ENCODE measurements at places on chromosomes 2 and 18.

GRCh38 chr18:77650799-77651385 is 401.2 kb downstream of the GALR1 start:
- peak; percentile 61 for DNase-seq

- no peak for DNase-seq
These were observed 645.7 kb downstream of the SLC4A3 start for GRCh38 chr2:220273082-220273481.

GRCh38 chr2:64731263-64731643 is 77.5 kb upstream of the SERTAD2 start:
- no peak for DNase-seq

DNA sequence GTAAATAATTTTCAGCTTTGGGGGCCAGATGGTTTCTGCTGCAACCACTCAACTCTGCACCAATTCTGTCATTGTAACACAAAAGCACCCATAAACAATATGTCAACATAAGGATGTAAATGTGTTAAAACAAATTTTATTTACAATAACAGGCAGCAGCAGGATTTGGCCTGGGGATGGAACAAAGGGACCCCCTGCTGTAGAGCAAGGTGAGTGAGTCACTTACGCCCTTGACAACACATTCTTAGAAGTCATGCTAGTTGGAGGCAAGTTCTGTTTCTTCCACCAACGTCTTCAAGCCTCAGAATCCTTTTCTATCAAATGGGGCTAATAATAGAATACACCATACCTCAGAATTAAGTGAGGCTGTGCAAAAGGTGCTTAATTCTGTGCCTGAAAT is 610.2 kb upstream of the SYT4 start:
- no peak for DNase-seq

DNA sequence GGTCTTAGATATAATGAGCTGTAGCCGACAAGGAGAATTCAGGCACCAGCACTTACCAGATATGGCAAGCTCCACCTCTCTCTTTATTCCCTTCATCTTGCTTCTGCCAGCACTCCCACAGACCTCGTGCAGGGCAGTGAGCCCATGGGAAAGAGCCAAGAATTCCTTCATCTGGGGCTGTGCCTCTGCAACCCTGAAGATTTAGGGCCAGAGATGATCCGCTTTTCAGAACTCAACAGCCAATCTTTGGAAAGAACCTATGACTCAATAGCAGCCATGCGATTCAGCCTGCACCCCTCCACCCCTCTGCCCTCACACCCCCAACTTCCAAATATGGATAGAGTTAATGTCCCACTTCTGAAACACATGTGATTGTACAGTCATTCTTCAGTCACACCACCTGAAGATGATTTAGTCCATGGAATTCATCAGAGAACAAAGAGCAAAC is 533.7 kb upstream of the TNP1 start:
- no peak for DNase-seq

DNA sequence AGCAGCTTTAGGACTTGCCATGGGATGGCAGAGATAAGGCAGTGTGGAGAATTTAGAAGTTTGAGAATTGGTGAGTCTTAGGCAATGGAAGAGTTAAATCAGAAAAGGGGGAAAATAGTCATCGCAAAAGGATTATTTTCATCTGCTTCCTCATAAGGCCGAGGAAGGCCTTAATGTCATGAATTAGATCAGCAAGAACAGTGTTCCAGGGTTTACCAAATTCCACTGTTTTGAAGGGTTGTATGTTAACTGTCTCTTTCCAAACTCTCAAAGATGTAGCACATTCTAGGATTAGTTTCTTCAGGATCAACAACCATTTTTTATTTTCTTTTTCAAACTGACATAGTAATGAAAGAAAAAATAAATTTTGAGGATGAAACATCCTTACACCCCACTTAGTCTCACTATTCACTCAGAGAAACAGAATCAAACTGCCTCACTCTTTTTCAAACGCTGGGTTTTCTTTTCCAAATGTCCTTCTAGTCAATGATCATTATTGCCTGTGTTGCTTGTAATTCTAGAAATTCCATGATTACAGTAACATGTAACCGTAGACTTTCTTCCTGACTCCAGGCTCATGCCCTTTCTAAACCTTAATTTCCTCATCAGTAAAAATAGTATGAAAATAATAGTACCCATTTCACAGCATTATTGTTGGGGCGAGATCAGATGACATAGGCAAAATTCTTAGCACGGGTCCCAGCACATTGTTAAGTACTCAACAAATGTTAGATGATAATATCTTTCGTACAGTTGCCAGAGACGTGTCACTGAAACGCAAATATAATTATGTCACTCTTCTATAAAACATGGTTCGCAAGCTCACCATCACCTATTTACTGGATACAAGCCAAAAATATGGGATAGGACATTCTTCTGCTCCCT is 23.6 kb downstream of the ZEB2 start:
- DNase-seq = no peak

DNA sequence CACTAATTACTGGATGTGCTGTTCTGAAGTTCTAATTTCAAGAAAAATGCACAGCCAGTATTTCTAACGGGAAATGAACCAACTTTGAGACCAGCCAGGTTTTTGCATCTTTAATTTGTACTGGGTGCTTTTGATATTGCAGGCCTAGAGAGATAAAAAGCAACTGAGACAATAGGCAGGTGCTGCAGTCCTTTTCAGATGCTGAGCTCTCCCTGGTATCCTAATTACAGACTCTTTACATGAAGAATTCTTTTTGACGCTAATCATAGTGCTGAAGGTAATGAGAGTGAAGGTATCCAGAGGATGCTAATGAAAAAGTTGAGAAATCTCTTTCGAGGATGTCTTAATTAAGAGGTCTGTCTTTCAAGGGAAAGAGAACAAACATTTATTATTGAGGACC is 85.1 kb downstream of the SERPINB8 start:
- DNase-seq = no peak

DNA sequence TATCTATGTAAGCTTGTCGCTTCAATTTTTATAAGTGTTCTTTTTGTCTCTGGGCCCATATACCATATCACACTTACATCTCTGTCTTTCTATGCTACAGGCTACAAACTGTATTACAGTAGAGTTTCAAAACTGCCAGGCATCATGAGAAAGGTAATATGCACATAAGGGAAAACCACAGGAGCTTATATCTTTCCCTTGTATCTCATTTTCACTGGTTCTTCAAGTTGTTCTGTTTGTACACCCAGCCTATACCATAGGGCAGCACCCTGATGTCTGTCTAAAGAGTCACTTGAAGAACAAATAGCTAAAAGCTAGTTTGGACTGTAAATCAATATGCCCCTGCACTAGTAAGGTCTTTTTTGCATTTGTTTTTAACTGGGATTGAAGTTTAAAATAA is 366.7 kb downstream of the FIGN start:
- DNase-seq = no peak

- DNase-seq = no peak
These were observed 9.5 kb downstream of the TMEM237 start for GRCh38 chr2:201633661-201634249.

DNA sequence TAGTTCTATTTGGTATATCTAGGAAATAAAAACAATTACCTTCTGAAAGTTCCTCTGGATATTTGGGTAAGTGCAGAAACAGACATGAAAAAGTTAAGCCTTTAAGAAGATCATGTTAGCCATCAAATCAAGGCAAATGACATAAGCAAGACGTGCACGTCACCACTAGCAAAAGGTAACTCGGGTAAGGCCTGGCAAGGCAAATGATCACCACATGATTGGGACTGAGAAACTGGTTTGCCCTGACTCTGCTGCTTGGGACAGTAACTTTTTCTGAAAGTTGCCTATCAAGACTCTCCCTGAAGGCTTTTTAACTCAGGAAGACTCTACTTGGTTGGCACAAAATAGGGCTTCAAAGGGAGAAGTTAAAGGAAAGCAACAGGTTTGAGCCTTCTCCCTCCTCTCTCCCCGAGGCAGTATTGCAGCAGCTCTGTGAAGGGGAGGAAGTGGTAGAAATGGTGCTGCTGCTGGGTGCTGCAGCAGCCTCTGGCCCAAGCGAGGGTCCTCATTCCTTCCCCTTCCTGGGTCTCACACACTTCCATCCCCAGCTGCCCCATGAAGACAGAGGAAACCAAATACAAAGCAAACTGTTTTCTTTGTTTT is 17.1 kb upstream of the TMEM237 start:
- no peak for DNase-seq

GRCh38 chr18:39188278-39188677 is 1622.7 kb upstream of the CELF4 start:
- DNase-seq = no peak

Data from SHP77 (cell line).